ENCODE measurements at places on chromosomes 6 and 20.
A peak's percentile ranks its signal among the peaks of the same experiment; 100 is the strongest.

- peak; percentile 54 for DNase-seq
These were observed 46.2 kb downstream of the SLC22A23 start for GRCh38 chr6:3410385-3411360.

GRCh38 chr6:80174900-80175572 lies 68.6 kb downstream of the BCKDHB start:
- DNase-seq: no peak

- DNase-seq: no peak
These were observed 62.9 kb downstream of the MRPL14 start for GRCh38 chr6:44064089-44064947.

DNA sequence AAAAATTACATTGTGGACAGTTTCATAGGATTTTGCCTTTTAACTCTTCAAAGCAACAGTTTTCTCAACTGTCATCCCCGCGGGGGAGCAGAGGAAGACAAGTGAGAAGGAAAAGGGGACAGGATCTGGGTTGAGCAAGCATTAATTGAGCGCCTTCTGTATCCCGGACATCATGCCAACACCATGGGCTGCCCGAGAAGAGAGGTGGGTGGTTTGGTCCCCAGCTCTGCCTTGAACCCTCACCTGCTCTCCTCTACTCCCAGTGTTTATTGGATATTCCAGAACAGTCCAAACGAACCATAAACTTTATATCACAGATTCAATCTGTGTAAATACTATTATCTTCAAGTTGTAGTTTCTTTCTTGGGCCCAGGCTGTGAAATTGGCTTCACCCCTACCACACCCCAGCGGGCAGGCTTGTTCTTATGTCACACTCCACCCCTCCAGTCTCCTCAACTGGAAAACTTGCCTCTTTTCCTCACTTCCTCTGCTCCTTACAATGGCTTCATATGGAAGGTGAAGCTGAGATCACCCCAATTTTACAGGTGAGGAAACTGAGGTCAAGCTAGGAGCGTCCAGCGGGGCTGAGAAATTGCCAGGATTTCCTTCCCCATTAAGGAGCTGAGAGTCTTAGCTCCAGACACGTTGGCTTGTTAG lies 6.0 kb downstream of the PCK1 start:
- no peak for DNase-seq

GRCh38 chr6:15674690-15675386 lies 12.0 kb upstream of the DTNBP1 start:
- DNase-seq: no peak

DNA sequence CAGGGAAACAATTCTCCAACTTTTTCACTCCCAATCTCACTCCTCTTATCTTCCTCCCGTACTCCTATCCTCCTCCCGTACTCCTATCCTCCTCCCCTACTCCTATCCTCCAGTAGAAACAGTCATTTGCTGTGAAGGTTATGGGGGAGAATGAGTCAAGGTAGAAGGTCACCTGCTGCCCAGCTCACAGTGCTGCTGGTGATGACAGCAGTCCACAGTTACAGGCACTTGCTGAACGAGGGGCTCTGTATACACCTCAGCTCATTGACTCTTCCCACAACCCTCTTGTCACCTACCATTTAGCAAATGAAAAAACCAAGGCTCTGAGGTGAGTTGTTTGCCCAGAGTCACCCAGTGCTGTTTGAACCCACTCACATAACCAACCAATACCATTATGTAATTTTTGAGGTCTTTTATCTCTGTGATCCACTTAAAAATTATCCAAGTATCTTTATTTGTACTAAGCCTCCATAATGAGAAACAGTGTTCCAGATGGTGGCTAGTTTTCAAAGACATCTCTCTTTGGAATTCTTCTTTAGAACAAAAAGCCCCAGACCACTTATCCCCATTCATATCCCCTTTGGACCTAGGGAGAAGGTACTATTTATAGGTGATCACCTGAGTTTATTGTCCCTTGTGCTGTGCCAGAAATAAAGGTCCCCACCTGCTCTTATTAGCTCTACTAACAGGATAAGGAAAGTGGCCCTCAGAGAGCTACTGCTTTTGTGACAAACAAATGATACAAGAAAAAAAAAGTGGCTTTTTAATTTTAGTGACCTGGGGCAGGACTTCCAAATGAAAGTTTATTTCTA lies 53.2 kb downstream of the PTPN1 start:
- DNase-seq: no peak

- no peak for DNase-seq
These were observed 2.8 kb upstream of the GINM1 start for GRCh38 chr6:149563203-149563927.
